ENCODE measurements at places on chromosomes 2 and 18.

DNA sequence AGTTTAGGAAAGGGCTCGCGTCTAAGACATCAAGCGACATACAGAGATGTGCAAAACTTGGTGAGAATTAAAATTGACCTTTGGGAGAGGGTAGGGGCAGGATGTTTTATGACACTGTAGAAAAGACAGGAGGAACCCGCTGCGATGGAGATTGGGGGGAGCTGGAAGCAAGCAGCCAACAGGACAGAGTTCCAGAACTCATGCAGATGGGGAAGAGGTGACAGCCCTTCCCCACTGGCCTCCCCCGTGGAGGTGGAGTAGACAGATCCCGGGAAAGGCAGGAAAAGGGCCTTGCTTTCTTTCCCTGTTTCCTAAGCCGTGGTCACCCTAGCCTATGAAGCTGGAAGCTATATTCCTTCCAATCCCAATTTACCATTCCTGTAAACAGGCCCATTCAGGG, 39.1 kb downstream of the ANO7 start:
- no peak for DNase-seq

GRCh38 chr18:5464251-5464650, 79.5 kb downstream of the EPB41L3 start:
- DNase-seq, result peak; percentile 57

GRCh38 chr2:43224571-43225092, 1.8 kb downstream of the ZFP36L2 start:
- DNase-seq, result peak; percentile 48

DNA sequence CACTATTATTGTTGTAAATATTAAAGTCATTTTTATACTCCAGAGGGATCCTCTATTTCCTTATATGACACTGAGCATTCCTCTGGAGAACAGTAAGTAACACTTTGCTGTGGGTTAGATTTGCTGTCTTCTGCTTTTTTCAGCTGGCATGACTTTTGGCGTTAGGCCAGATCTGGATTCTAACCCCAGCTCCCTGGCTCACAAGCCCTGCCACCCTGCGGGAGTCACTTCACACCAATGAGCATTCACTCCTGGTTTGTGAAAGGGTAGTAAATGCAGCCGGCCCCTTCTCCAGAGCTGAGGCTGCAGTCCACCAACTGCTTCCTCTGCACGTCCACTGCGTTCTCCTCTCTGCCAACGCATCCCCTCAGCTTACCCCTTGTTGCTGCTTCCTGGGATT, 373.8 kb upstream of the RAB6C start:
- no peak for DNase-seq

DNA sequence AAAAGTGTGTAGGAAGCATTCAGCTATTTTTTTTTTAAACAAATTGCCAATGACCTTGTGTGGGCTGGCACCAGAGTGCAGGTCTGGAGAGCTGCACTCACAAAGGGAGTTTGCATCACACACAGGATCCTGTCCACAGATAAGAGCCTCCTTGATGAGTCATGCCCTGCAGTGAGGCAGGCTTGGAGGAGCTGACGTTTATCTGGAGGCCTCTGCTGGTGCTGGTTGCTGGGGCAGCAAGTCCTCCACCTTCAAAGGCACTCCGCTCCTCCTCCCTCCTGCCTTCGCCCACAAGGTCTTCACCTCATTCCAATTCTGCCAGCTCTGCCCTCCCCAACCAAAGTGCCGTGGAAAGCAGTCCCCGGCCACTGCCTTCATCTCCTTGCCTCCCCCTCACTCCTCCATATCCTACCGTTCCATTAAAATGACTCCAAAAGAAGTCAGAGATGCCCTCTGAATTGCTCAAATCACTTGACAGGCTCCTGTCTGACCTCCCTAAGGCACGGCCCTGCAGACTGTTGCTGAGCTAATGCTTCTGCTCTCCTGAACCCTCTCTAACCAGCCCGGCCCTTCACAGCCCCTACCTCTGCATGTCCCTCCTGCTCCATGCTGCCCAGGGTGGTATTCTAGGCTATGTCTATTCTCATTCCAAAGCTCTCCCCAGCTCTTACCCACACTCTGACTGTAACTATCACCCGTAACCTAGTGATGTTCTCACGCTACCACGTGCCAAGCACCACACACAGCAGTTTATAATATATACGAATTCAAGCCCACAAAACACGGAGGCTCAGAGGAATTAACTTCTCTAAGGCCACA, 30.9 kb downstream of the LONRF2 start:
- peak; percentile 96 for DNase-seq

DNA sequence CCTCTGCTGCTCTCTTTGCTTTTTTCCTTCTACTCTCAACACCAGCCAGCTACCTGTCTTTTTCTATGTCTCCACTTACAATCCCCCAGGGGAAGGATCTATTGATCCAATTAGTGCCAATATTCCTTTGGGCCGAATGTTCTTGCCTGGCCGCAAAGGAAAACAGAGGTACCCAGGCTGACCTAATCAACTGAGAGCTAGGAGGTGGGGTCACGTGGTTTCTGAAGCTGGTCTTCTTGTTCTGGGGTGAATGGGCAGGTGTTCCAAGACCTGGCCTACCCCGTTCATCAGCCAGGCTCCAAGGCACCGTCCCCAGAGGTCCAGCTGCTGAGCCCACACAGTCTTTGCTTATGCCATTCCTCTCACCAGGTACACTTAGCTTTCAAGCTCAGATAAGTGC, 65.5 kb upstream of the EPAS1 start:
- no peak for DNase-seq

GRCh38 chr2:34143149-34143548, 544.0 kb upstream of the FAM98A start:
- no peak for DNase-seq

DNA sequence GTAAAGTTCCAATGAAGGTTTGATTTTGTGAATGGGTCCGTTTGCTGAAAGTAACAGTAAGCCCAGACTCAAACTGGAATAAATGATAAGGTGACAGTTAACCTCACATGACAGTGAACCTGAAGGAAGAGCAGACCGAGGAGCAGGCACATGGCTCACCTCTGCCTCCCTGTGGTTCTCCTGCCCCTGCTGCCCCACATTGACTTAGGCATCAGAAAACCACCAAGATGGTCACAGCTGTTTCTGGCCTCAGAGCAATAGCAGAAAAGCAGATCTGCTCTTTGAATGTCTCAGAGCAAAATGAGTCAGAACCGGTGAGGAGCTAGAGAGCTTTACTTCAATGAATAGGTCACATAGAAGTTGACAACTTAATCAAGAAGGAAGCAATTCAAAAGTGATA, 487.6 kb downstream of the METTL4 start:
- no peak for DNase-seq

DNA sequence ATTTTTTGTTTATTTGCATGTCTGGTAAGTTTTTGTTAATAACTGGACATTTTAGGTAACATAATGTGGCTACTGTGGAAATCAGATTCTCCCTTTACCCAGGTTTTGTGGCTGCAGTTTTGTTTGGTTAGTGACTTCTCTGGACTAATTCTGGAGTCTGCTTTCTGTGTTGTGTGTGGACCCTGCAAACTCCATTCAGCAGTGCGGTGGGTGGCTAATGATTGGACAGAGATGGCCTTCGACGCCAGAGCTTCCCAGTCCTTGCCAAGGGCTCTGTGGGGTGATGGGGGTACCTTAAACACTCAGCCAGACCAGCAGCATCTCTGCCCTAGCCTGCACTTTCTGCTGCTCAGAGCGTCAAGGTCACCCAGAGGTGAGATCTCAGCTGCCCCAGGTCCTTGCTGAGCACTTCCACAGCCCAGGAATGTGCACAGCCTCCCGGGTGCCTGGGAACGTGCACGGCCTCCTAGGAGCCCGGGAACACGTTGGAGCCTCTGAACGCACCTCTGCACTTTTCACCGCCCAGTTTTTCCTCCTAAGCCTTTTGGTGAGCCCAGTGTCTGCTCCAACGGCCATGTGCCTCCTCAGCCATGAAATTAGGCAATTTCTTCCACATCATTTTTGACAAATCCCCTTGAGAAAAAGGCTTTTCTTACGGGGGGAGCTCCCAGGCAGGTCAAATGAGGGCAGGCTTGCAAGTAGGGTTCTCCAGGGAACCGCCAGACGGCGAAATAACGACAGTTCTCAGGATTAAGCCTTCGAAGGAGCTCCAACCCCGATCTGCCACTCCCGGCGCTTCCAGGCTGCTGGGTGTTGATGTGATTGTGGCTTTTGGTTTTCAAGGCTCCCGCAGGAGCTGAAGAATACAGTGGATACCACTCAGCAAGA, 35.2 kb upstream of the KLF11 start:
- no peak for DNase-seq

- no peak for DNase-seq
Measured at GRCh38 chr18:12879840-12880540, 4.0 kb downstream of the PTPN2 start.

DNA sequence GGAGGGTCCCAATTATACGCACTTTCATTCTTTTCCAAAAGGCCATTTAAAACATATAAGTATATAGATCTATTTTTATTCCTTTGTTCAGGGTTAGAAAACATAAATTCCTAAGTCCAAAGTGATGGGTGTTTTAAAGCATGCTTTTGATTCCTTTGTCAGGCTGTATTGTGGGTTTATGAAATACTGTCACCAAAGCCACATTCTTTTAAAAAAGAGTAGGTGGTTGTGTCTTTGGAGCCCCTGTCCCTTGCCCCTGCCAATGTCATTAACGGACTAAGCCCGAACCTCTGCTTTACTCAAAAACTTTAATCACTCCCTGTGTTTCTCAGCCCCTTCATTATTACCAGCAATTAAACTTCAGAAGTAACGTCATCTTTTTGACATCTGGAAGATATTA, 104.9 kb upstream of the APCDD1 start:
- no peak for DNase-seq

GRCh38 chr2:71637736-71638135, 184.4 kb downstream of the DYSF start:
- no peak for DNase-seq

GRCh38 chr2:133456971-133457370, 111.3 kb downstream of the NCKAP5 start:
- DNase-seq, result no peak

DNA sequence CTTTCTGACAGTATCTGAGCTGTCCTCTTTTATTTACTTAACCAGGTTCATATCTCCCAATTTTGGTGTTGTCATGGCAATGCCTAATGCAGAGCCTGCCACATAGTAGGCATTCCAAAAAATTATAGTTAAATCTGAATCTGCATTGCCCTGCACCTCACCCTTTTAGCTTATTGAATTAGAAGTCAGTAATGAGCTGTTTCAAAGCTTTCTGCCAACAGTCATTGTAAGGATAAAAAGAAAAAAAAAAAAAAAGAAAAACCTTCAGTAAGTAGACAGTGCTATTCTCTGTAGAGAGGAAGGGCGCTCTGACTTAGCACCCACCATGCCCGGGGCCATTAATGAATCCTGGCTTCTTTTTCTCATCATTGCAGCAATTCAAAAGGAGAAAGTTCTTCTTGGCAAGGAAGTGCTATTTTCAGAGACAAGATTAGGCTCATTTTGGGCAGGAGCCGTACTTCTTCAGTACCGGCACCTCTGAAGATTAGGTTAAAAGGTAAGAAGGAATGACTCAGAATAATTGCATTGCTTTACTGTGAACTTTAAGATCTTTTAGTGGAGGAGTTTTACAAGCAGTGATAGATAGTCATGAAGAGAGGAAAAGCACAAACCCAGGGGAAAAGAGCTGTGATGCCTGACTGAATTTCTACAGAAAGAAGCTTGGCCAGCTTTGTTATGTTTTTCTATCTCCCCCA, 2041.2 kb upstream of the PIK3C3 start:
- no peak for DNase-seq

DNA sequence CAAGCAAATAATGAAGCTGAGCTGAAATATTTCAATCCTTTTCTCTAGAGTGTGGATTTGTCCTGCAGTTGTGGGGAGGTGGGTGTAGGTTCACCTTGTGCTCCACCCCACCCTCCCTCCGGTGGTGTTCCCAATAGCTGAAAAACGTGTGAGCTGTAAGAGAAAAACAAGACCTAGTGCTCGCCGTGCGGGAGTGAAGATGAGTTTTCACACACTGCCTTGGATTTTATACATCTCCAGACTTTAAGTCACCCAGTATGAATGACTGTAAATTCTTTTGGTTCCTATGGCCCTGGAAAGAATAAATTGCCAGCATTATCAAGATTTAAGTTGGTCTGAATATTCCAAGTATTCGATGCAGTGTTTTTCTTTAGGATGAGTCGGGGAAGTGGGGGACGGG, 1.9 kb upstream of the SOX11 start:
- DNase-seq, result no peak

DNA sequence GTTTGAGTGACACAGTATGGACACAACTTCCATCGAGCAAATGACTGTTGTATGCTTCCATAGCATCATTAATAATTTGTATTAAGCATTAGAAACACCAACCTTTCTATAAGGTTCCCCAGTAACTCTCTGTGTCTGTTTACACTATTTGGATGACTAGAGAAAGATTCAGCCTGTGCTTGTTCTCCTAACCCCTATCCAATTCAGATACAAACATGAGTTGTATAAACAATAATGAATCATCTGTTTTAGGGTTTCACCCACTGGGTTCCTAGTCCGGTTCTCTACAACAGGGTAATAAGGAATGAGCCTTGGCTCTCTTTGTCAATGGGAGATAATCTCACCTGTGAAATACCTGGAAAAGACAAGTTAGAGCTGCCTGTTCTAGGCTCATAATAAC, 894.1 kb upstream of the PIK3C3 start:
- peak; percentile 4 for DNase-seq

GRCh38 chr18:62572456-62572855, 49.6 kb downstream of the ZCCHC2 start:
- no peak for DNase-seq

DNA sequence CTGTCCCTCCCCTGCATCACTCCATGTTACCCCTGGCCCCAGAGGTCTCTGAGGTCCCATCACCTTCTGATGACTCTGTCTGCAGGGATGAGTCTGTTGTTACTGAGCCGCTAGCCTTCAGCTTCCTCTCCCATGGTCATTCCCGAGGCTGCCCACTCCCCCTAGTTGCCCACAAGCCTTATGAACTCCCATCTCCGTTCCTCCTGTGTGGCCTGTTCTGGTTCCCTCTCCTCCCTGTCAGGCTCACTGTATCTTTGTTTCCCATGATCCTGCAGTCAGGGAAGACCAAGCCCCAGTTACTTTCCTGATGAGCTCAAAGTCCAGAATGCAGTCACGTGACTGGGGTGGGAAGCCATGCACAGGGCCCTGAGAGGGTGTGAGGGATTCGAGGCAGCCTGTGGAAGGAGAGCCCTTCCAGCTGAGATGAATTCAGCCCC, 39.5 kb downstream of the INPP4A start:
- DNase-seq, result no peak

- no peak for DNase-seq
Measured at GRCh38 chr2:9952286-9952737, 819 bp downstream of the GRHL1 start.

- DNase-seq, result peak; percentile 82
Measured at GRCh38 chr2:174764280-174765255, at the start of gene CHRNA1. CHRNA1 (minus strand) TSS chr2:174764472; CDS start chr2:174764394, 78 bp downstream.

- no peak for DNase-seq
Measured at GRCh38 chr18:23716966-23717365, 27.7 kb downstream of the LAMA3 start.

- DNase-seq, result no peak
Measured at GRCh38 chr18:74940856-74941255, 268.1 kb downstream of the PTGR3 start.
